ENCODE measurements at places on chromosomes 16 and 17.

- DNase-seq = no peak
Observed at GRCh38 chr17:16417896-16418684, 2.7 kb downstream of the TRPV2 start.

- no peak for DNase-seq
Observed at GRCh38 chr17:7191571-7192270, 12.6 kb upstream of the ASGR1 start.

- DNase-seq = peak; percentile 51
Observed at GRCh38 chr16:57648125-57648524, 19.7 kb downstream of the ADGRG1 start.

- DNase-seq = no peak
Observed at GRCh38 chr17:73969956-73970355, 233.5 kb upstream of the RPL38 start.

GRCh38 chr16:11163761-11164261 is 92.2 kb downstream of the SOCS1 start:
- DNase-seq = no peak

GRCh38 chr17:4921320-4921719 is 10.8 kb upstream of the GP1BA start:
- no peak for DNase-seq

GRCh38 chr17:65190467-65191097 is 53.4 kb downstream of the RGS9 start:
- no peak for DNase-seq

DNA sequence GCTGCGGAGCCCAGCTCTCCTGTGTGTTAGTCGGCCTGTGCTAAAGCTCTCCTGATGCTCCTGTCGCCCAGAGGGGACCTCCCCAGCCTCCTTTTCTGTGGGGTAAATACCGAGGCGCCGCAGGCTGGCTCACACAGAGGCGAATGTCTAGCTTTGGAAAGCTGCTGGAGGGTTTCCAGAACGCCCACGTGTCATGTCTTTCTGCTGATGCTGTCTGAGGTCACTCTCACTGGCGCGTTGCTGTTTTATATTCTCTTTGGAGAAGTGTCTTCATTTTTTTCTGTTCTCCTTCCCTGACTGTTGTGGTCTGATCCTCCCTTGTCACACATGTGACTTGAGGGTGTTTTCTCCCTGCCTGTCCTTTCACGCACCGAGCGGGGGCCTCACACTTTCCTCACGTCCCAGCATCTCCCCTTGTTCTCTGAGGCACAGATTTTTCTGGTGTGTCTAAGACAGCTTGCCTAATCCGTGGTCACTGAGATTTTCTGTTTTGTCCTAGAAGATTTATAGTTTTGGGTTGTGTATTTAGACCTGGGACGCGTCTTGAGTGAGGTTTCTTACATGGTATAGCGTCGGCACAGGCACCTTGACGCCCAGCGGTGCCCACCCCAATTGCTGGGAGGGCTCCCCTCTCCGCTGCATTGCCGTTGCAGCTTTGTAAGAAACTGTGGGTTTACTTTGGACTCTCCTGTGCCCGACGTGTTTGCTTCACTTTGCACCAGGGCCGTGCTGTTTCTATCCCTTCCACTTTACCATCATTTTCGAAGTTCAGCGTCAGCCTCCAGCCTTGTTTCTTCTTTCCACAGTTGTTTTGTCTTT is 92.1 kb upstream of the ZNF750 start:
- no peak for DNase-seq

DNA sequence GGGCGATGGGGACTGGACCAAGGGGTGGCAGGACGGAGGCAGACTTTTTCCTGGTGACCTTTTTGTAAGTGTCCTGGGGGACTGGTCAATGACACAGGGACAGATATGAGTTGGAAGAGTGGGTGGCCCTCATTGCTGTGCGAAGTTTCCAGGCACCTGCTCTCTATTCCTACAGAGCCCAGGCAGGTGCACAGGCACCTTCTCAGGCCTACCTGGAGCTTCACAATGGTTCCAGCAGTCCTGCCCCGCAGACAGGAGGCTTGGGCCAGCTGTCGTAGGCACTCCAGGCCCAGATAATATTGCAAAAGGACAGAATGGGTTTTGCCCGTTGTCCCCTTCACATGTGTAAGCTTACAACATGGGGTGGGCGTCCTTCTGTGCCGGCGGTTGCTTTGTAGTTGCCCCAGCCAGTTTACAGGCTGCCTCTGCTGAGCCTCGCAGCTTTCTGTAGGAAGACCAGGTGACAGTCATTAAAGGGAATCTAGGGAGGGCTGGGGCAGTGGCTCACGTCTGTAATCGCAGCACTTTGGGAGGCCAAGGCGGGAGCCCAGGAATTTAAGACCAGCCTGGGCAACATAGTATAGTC is 84.3 kb downstream of the ARHGAP23 start:
- no peak for DNase-seq

- no peak for DNase-seq
Observed at GRCh38 chr17:17077861-17078732, 35.8 kb downstream of the MPRIP start.

- no peak for DNase-seq
Observed at GRCh38 chr17:44385287-44386181, 3.9 kb downstream of the ITGA2B start.

DNA sequence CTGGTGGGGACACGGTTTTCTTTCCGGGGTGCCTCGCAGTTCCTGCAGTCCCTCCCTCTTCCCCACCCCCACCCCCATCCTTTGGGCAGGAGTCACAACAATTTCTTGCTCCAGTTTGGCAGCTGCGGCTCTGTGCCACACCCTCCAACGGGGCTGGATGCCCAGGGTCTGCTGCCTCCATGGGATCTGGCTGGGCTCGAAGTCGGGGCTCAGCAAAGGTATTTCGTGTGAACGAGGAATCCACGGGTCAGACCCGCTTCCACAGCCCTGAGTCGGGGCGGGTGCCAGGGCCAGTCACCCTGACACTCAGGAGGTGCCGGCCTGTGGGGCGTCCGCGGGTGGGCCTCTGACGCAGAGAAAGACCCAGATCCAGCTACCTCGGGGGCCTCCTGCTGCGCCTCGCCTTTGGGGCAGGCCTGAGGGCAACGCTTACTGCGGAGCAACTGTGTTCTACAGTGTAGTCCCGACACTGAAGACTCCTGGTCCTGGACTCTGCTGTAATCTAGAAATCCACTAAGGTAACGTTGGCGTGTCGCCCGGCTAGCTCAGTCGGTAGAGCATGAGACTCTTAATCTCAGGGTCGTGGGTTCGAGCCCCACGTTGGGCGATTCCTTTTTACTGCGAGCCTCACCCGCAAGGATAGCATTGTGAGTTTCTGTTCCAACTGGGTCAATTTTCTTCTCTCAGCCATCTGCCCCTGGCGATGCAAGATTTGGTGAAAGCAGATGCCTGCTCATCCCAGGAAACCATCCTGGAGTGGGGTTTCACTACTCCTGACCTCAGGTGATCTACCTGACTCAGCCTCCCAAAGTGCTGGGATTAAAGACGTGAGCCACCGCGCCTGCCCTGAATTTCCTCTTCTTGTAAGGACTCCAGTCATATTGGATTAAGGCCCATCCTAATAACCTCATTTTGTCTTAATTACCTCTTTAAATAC is 12.6 kb upstream of the OR1F1 start:
- DNase-seq = no peak

DNA sequence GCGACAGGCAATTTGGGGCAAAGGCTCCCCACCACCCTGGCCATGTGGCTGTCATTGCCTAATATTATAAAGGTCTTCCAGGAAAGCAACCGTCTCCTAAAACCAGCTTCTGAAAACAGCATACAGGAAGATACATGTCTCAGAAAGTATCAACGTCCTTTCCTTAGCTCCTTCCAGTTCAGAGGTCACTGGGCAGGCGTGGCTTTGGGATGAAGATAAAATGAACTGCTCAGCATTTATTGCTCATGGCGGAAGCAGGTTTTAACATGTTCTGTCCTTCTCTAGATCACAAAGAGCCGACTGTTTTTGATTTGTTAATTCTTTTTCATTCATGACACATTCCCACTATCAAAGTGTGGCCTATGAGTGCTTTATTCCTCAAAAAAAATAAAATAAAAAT is 8.0 kb downstream of the CFAP20 start:
- DNase-seq = no peak

GRCh38 chr16:79909571-79909970 is 309.0 kb upstream of the MAF start:
- DNase-seq = no peak

DNA sequence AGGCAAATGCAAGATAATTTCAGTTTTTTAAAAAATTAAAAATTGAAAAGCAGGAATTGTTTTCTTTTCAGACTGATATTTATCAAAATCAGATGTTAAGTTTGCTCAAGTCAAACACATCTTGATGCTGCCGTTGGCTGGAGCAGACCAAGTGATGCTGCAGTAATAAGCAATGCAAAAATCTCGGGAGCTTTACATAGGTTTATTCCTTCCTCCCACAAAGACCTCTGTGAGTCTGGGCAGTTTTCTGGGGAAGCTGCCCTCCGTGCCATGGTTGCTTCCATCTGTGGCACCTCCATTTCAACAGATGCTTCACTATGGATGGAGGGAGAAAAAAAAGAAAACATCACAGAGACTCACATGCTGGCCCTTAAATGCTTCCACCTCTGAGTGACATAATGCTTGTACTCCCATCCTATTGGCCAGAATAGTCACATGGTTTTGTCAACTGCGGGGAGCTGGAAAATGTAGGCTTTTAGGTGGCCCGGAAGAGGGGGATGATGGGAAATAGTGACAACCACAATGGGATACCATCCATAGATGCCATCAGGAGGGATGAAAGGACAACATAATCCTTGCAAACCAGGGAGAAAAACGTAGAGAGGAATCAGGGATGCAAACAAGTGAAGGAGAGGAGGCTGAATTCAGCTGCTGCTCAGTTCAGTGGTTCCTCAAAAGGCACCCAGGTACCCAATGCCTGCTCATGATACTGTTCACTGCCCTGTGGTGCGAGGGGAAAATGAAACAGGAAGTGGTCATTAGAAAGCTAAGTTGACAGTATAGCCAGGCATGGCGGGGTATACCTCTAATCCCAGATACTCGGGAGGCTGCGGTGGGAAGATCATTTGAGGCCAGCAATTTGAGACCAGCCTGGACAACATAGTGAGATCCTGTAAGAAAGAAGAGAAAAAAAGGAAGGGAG is 13.5 kb upstream of the ERCC4 start:
- DNase-seq = no peak

GRCh38 chr16:1607971-1608370 is 3.9 kb downstream of the IFT140 start:
- no peak for DNase-seq

DNA sequence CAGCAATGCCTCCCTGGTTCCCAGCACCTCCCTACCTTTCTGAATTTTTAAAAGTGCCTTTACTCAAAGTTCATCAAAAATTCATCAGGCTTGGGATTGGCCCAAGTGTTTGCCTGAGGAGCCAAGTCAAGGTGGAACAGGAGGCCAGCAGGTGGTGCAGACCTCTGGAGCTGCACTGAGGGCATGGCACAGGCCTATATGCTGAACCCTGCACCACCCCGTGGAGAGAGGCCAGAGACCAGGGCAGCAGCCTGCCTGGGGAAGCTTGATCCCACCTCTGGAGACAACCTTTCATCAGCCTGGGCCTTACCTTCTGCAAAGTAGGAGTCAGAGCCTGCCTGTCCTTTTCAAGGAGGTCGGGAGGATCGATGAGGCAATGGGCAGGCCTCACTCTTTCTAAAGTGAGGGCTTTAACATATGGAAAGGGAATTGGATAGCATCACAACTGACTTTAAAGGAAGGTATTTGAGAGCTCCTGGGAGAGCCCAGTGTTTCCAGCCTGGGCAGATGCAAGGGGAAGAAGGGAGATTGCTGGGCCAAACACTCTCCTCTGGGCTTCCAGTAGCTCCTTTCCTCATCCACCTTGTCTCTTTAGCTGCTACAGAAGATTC is 31.8 kb upstream of the TMEM132E start:
- no peak for DNase-seq

GRCh38 chr16:30664616-30665109 is 6.4 kb downstream of the FBRS start:
- no peak for DNase-seq

DNA sequence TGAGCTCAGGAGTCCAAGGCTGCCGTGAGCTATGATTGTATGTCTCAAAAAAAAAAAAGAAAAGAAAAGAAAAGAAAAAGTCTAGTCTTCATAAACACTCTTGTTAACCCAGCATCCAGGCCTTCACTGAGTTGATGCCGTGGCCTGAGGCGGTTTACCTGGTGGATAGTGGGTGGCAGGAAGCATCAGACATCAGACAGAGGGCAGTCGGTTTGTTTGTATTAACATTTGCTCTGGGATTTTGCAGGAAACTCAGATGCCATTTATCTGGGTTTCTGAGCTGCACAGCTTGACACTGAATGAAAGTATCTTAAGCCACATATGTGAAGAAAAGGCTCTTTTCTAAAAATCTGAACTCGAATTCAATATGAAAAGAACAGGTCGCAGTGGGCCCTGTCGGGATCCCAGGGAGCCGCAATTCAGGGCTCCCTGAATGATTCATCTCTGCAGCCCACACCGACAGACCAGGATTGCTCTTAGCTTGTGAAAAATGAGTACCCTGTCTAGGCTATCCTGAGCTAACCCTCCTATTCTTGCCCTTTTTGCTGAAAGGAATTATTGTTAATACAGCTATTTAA is 1.1 kb upstream of the DBNDD1 start:
- DNase-seq = no peak

Measured in GM12878 (cell line).